ENCODE measurements at places on chromosomes 1 and 21. TPM values are rescaled to one million over a fixed set of nuclear protein-coding genes. Genes with fewer than 3 reads are reported as not detected.

- H3K4me1 ChIP-seq, result no peaks in the 10 kb centered on the region
- H3K4me3 ChIP-seq, result no peak overlapping the region
- DNase-seq, result no peak
- no peak overlapping the region for H3K27ac ChIP-seq
- no peaks in the 10 kb centered on the region for H3K27me3 ChIP-seq
These were observed 137.9 kb upstream of the UBE2U start for GRCh38 chr1:64065571-64065970.

GRCh38 chr1:162228586-162228985 lies 148.1 kb downstream of the SPATA46 start:
- H3K4me3 ChIP-seq, result no peak overlapping the region
- no peaks in the 10 kb centered on the region for H3K4me1 ChIP-seq
- DNase-seq, result no peak
- no peaks in the 10 kb centered on the region for H3K27me3 ChIP-seq
- H3K27ac ChIP-seq, result no peak overlapping the region

The LCK gene
- not detected for total RNA-seq

- no peaks in the 10 kb centered on the region for H3K4me1 ChIP-seq
- no peaks in the 10 kb centered on the region for H3K36me3 ChIP-seq
- no peak overlapping the region for H3K4me3 ChIP-seq
- H3K27ac ChIP-seq, result no peak overlapping the region
- H3K27me3 ChIP-seq, result peaks cover 3% of the 10 kb centered on the region
These were observed 77.4 kb downstream of the STUM start for GRCh38 chr1:226625832-226626576.

- H3K4me3 ChIP-seq, result no peak overlapping the region
- no peaks in the 10 kb centered on the region for H3K27me3 ChIP-seq
- H3K27ac ChIP-seq, result peak overlapping the region; percentile 54
- H3K4me1 ChIP-seq, result peaks cover 27% of the 10 kb centered on the region
- no peaks in the 10 kb centered on the region for H3K36me3 ChIP-seq
These were observed 3.7 kb upstream of the FABP3 start for GRCh38 chr1:31376375-31377134.

DNA sequence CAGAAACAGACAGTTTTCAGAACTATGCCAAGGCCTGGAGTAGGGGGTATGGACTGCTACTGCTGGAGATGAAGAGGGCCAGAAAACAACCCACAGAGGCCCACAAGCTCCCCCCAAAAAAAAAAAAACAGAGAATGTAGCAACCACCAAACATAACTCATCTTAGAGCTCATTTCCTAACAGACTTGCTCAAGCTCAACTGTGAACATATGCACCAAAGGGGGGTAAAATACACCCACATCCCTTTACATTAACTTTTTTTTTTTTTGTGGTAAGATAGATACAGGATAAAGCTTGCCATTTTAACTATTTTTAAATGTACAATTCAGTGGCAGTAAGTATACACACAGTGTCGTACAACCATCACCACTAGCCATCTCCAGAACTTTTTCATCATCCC lies 36.0 kb downstream of the SEC16B start:
- no peak overlapping the region for H3K4me3 ChIP-seq
- no peaks in the 10 kb centered on the region for H3K27me3 ChIP-seq
- DNase-seq, result no peak

GRCh38 chr1:175033953-175034352 lies 10.7 kb upstream of the MRPS14 start:
- peaks cover 5% of the 10 kb centered on the region for H3K27me3 ChIP-seq
- H3K36me3 ChIP-seq, result no peaks in the 10 kb centered on the region
- no peak for DNase-seq
- peaks cover 3% of the 10 kb centered on the region for H3K4me1 ChIP-seq

DNA sequence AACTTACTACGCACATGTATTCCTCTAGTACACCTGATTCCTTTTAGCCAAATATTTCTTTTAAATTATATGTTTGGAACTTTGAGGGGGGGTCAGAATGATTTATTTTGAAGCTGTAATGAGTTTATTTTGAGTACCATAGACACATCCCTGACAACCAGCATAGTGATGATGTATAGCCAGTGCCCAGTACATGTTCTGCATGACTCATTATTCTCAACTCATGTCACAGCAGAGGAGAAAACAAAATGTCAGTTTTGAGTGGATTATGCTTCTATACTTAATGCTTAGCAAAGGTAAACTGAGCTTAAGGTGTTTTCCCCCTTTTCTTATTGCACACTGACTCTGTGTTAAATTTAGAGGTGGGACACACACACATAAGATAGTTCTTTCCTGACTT lies 22.4 kb upstream of the LEPR start:
- DNase-seq, result no peak
- H3K27me3 ChIP-seq, result no peaks in the 10 kb centered on the region
- H3K36me3 ChIP-seq, result no peaks in the 10 kb centered on the region
- H3K4me1 ChIP-seq, result no peaks in the 10 kb centered on the region

- no peaks in the 10 kb centered on the region for H3K36me3 ChIP-seq
- peak; percentile 28 for DNase-seq
- no peak overlapping the region for H3K27ac ChIP-seq
- no peaks in the 10 kb centered on the region for H3K27me3 ChIP-seq
These were observed 7.2 kb upstream of the FBXO28 start for GRCh38 chr1:224106568-224107281.

The FCRL1 gene
- total RNA-seq, result not detected
